NAMALWA (cell line): ENCODE measurements at places on chromosomes 16 and 17.

DNA sequence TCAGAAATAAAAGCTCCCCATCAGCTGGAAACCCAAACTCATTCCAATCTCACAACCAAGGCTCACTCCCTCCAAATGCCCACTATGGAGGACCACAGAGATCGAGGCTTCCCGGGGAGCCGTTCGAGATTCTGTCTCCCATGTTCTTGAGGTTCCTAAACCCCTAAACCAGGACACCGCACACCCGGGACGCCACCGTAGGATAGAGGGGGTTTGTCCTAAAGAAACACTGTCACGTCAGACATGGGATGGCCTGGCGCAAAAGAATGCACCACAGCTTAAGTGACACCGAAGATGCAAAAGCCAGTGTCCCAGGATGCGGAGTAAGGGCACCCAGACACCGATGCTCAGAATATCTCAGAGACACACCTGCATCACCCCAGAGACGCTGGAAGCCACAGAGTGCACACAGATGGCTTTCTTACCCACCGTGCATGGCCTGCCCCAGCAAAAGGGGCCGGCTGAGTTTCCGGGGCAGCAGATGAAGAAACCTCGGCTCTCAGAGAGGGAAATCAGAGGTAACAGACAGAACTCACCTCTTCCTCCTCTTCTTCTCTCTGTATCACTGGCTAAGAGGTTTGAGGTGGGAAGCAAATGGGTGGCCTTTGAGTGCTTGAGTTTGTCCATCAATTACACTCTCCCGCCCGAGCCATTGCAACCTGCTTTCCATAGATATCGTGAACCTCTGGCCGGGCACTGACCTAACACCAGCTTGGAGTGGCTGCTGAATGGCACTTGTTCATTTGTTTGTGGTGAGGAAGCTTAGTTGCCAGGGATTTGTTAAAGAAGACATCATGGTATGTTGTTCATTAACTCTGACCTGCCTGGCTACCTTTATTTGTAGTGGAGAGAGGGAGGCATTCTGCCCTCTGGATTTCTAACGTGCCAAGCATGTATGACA, 65.1 kb upstream of the TNRC6C start:
- peak; percentile 61 for DNase-seq

GRCh38 chr16:77612596-77612995, 109.7 kb upstream of the NUDT7 start:
- no peak for DNase-seq

DNA sequence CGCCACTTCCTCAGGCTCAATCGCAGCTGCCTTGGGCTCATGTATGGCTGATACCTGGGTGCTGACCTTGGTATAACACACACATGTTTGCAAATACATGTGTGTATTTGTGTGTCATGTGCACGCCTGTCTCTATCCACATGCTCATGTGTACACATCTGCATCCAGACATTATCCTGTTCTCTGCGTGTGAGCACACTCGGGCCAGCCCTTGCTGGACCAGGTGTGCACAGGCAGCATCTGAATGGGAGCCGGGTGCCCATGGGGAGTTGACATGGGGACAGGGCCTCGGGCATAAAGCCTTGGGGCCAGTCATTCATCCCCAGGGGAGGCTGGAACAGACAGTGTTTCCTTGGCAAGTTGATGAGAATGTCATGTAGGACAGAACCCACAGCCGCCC, 29.1 kb upstream of the CRHR1 start:
- DNase-seq: no peak

DNA sequence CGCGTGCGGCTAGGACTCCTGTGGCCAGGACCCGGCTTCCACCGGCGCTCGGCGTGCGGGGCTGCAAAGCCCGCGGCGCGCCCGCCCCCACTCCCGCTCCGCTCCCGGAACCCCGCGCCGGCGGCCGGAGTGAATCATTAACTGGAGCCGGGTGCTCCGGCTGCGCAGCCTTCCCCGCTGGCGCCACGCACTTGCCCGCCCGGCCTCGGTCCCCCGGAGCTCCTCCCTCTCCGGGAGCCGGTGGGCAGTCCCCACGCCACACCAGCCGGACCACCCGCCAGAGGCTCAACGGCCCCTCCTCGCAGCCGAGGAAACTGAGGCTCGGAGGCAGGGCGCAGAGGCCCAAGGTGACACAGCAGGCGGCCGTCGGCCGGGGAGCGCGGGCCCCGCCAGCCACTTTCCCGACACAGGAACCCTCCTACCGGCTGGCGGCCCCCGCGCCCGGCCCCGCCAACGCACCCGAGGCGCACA, 580 bp downstream of the BCAR1 start:
- DNase-seq: no peak

DNA sequence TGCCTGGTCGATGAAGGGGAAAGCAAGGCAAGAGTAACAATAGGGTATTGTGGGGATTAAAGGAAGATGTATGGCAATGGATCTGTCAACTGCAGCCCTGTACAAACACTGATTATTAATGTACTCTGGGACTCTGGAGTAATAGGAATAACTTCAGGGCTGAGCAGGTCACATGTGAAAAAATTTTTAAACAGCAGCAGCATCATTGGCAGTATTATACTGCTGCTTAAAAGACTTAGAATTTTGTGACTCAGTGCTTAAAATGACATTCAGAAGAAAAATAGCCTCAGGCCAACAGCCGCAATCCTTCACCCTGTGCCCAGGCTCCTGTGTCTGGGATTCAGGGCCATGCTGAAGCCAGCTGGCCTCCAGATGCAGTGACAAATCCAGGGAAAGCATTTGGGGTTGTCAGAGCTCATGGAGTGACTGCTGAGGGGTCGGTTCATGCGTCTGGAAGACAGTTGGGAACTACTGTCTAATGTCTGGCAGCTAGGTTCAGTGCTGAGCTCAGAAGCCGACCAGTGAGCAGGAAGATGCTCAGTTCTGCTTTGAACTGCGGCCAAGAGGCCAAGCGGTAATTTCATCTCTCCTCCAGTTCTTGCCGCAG, 22.2 kb downstream of the TEX2 start:
- DNase-seq: no peak

GRCh38 chr17:17175917-17176316, 30.2 kb downstream of the PLD6 start:
- peak; percentile 62 for DNase-seq

DNA sequence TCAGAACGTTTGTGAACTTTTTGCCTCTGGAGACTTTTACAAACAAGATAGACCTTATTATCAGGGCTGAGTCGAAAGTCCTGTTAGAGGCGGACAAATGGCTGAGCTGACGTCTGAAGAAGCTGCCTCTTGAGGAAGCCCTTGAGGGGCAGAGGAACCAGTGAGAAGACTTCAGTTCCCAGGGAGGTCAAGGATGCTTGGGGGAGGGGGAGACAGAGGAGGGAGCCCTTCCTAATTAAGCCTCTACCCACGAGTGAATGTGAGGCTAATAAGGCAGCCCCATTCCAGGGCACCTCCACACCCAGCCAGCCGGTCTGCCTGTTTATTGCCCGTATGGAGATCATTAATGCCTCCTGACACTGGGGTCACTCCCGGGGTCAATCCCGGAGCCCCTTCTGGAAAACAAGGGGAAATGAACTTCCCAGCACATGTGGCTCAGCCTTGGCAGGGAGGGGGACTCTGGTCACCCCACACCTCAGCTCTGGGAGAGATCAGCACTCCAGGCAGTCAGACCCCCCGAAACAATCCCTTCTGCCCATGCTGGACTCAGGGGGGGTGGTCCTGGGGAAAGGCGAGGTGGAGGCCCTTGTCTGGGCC, 9.2 kb upstream of the TBX4 start:
- no peak for DNase-seq

GRCh38 chr16:30054959-30055553, 10.5 kb upstream of the ALDOA start:
- peak; percentile 71 for DNase-seq

GRCh38 chr16:2818272-2818876, 1.3 kb downstream of the PRSS21 start:
- DNase-seq: no peak
